ENCODE measurements at places on chromosomes 2 and 18. TPM values are rescaled to one million over a fixed set of nuclear protein-coding genes. Genes with fewer than 3 reads are reported as not detected.
A peak's percentile ranks its signal among the peaks of the same experiment; 100 is the strongest.

DNA sequence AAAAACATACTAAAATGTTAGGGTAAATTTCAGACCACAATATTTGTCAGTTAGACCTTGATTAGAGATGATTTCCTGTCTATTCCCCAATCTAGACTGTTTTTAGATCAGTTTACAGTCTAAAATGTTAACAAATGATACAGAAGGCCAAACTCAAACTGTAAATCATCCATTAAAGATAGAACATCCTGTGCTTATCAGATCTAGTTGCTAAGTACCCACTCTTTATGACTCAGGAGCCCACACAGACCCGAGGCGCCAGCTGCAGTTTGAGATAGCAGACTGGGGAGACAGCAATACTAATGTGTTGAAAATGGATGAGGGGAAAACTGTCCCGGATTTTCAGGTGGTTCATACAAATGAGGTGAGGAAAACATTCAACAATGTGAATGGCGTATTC lies 113.3 kb downstream of the SCG2 start:
- DNase-seq = no peak

- DNase-seq = no peak
Observed at GRCh38 chr18:28269750-28270149, 92.8 kb upstream of the CDH2 start.

CNRIP1 gene
- 28.5 TPM for total RNA-seq

QPCT gene
- total RNA-seq = 3.4 TPM

DNA sequence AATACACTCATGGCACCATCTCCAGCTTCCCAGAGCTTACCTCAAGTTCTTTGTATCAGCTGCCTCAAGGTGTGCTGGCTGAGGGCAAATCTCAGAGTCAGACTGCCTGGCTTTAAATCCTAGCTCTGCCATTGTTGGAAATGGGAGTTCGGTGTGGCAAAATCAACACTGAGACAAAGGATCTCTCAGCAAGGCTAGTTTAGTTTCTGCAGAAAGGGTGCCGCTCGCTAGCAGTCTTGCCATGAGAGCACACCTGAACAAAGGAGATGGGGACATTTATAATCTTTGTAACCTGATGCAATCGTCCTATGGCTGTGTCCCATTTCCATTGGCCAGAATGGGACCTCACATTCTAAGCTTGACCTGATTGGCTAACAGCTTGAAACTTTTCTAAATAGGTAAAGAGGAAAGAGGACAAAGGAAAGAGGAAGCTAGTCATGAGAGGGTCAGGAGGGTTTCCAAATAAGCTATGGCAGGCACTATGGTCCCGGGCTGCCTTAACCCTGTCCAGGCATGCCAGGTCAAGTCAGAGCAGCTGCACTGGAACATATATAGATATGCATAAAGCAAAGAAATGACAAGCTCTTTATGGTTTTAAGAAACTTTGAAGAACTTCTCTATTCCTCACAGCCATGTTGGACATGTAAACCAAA lies 4.3 kb upstream of the UBE2F start:
- no peak for DNase-seq

DNA sequence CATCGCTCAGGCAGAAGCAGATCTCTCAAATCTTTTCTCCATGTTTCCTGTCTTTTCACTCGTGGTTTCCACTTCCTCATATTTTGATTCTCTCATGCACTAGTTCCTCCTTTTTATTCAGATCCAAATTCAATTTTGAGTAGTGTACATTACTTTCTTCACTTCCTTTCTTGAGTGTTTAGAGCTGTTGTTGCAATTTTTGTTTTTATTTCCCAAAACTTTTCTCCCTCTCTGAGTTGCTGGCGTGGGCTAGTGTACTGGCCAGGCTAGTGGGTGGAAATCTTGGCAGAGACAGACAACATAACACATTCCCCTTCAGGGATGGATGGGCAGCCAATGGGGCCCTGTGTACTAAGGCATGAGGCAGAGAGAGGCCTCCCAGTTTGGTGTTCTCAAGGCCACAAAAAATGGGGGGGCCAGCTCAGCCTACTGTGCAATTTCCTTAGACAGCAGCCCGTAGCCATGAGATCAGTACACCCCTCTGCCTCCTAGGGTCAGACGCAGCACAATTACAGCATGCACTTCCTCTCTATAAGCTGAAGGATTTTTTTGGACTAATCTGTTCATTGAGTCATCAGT lies 145.1 kb upstream of the PID1 start:
- peak; percentile 89 for DNase-seq

DNA sequence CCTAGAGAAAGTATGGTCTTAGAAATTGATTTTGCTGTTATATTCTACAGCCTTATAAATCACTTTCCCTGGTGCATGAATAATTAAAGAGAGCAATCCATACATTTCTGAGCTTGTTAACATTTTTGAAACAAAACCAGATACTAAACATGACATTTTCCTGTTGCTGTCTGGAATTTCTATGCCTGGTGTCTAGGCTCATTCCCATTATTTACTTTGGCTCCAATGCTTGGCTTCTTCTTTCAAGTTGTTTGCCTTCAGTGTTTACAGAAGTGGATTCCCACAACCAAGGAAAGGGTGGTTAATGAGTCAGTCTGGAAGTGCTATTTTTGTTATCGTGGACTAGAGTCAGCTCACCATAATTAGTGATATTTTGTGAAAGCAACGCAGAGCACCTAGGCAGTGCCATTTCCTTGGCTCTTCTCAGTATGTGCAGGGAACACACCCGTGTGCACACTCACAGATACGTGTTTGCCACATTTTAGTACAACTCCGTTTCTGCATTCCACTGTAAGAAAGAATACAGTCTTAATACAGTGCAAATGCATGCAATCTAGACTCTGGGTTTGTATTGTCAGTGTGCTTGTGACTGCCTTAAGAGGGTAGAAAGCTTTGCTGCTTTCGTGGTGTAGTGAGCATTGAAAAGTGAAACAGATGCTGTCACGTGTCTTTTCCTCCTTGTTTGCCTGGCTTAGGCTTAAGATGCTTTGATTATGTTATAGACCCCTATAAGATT lies 185.0 kb upstream of the RASGRP3 start:
- peak; percentile 11 for DNase-seq

DNA sequence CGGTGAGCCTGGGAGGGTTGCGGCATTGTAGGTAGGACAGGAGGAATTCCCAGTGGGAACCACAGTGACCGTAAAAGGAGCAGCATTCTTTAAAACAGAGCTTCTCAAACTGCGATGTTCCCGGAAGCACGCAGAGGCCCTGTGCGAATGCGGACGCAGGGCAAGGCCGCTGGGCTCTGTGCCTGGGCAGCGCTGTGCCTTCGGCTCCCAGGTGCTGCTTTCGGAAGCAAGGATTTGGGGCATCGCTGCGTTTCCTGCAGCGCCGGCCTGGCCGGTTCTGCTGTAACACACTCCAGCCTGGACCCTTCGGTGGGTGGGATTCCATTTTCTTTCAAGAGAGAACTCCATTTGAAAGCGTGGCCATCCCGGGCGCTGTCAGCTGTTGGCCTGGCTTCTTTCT lies 118.6 kb downstream of the PTGR3 start:
- DNase-seq = no peak

DNA sequence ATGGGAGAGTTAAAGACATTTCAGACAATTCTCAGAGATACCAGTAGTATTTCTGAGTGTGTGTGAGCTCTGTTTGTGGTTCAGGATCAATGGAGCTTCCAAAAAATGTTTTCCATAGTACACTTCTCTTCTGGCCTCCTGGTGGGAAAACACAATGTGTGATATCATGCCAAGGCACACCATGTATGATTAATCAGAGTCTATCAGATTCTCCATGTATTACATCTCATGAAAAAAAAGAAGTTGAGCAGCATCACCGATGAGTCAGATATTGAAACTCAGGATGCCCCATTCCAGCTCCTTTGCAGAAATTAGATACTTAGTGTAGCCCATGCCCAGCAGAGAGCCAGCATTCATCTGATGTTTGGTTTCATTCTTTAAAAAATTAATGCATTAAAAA lies 620.3 kb upstream of the POU3F3 start:
- no peak for DNase-seq

GRCh38 chr2:136124805-136125204 lies 6.9 kb upstream of the CXCR4 start:
- DNase-seq = no peak

GRCh38 chr2:235640377-235640776 lies 146.5 kb downstream of the AGAP1 start:
- DNase-seq = no peak

DNA sequence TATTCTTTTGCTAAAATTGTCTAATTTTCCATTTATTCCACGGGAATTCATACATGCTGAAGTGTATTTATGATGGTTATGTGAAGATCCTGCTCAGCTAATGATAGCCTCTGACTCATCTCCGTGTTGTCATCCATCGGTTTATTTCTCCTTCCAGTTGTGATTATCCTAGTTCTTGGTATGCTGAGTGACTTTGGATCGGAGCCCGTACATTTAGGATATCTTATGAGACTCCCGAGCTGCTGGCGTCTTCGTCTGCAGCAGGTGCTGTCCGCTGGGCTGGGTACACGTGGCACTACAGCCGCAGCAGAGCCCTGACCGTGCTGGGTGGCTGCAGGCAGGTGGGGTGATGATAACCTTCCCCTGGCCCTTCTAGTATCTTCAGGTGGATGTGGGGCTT lies 40.1 kb upstream of the GALR1 start:
- peak; percentile 18 for DNase-seq

SEPTIN10 gene
- total RNA-seq = 46.9 TPM

DNA sequence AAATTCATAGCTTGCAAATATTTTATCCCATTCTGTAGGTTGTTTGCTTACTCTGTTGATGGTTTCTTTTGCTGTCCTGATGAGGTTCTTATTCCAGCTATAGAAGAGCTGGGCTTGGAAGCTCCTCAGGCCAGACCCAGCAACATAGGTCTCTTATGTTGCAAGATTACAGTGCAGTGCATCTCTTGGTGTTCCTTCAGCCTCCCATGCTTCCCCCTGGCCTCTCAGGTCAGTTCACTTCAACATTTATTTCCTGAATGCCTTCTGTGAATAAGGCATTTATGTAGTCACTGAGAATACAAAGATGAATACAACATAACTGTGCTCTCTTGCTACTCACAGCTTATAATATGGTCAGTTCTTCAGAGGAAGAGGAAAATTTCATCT lies 179.0 kb upstream of the SLC39A10 start:
- DNase-seq = no peak

EPHA4 gene
- 5.4 TPM for total RNA-seq

GRCh38 chr2:142535311-142535710 lies 342.2 kb upstream of the KYNU start:
- DNase-seq = no peak

GRCh38 chr2:171893196-171893823 lies 734 bp downstream of the SLC25A12 start:
- no peak for DNase-seq

DNA sequence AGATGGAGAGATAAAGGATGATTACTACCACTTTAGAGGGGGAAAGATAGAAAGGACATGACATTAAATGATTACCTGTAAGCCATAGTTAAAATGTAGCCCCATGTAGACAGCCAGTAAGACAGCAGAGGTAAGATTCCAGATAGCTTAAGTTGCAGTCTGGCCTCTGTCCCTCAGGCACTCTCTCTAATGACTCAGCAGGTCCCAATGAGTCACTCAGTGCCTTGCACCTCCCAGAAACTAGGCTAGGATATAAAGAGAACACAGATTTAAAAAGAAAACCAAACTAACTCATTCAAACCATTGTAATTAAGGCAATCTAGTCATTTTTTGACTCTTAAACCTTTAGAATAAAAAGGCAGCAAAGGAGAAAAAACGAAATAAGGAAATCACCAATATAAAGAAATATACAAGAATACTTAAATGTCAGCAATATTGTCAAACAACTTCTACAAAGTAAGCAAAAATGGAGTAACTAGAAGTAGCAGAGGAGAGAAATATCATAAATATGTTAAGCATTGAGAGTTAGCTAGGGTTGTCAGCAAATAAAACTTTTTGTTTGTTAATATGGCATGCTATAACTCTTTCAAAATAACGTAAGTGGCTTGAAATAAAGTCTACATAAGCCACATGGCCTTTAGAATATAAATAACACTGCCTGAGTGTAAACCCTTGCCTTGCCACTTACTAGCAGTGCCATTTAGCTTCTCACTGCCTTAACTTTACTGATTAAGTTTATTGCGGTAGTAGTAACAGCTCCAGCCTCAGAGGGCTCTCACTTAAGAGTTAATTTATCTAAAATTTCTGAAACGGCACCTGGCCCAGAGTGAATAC lies 48.5 kb downstream of the SOCS6 start:
- peak; percentile 71 for DNase-seq
